Glutamatergic neuron (in vitro differentiated cells): ENCODE measurements at places on chromosomes 5 and 9. TPM values are rescaled to one million over a fixed set of nuclear protein-coding genes. Genes with fewer than 3 reads are reported as not detected.

- no peak overlapping the region for H3K27ac ChIP-seq
- H3K27me3 ChIP-seq = no peaks in the 10 kb centered on the region
- no peaks in the 10 kb centered on the region for H3K36me3 ChIP-seq
- no peak for DNase-seq
- H3K4me1 ChIP-seq = no peaks in the 10 kb centered on the region
These were observed 162.6 kb downstream of the SMC2 start for GRCh38 chr9:104256696-104257062.

GRCh38 chr9:107832871-107833270 lies 343.3 kb upstream of the KLF4 start:
- H3K4me3 ChIP-seq = no peak overlapping the region
- H3K4me1 ChIP-seq = no peaks in the 10 kb centered on the region
- H3K27ac ChIP-seq = no peak overlapping the region
- H3K36me3 ChIP-seq = no peaks in the 10 kb centered on the region

DNA sequence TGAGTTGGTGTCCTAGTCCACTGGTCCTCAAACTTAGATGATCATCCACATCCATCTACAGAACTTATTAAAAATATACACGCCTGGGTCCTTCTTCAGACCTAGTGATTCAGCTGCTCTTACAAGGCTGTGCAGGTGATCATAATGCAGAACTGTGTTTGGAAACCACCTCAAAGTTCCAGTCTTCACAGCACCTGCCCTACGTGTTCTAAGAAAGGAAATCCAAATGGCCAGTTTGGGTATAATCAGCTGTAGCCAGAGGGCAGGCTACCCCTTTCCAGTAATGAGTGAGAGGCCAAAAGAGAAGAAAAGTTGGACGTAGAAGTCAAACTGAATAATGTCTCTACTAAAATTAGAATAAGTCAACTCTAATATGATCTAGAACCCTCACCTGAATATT lies 15.4 kb downstream of the REEP5 start:
- no peak overlapping the region for H3K27ac ChIP-seq
- no peaks in the 10 kb centered on the region for H3K36me3 ChIP-seq
- H3K4me3 ChIP-seq = no peak overlapping the region

DNA sequence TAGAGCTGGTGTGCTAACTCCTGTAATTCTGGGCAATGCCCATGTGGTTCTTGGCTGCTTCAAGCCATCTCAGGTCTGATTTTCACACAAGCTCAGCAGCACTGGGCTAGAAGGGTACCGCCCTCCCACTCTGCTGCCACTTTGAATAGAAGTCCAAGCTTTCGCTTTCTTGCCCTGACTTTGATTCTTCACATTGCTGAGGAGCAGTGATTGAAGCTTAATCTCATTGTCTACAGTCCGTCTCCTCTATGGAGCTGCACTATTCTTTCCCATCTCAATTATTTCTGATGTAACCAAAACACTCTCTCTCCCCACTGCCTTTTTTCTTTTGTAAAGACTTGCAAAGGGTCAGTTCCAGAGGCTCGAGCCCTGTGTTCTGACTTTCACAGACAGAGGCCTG lies 12.9 kb upstream of the RNF183 start:
- H3K36me3 ChIP-seq = no peaks in the 10 kb centered on the region
- H3K27ac ChIP-seq = no peak overlapping the region
- DNase-seq = no peak

DNA sequence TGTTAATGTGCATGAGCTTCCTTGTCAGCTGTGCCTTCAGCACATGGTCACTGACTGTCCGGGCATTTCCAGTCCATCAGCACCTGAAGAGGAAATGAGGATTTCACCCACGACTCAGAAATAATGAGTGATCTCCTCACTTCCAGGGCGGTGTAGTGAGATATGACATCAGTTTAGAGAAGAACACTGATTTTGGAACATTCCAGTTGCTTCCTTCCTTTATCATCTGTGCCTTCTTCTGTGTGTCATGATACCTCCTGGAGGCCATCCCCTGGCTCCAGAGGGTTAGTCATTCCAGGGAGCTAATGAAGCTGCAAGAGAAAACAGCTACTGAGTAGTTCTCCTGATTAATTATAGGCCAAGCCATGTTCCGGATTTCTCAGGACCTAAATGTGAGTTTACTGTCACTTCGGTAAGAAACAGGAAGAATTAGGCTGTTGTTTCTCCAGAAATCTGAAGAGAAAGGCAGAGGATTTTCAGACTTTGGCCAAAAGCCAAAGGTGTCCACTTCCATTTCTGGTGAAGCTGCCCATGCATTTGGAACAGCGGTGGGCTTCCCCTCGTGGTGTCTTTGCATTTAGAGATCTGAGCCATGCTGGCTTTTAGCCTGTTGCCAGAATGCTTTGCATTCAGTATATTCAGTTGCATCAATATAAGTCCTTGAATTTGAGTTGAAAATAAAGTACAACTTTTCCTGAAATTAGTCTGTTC lies 161.3 kb upstream of the OTULINL start:
- H3K36me3 ChIP-seq = no peaks in the 10 kb centered on the region
- H3K27me3 ChIP-seq = peaks cover 11% of the 10 kb centered on the region
- no peak for DNase-seq
- H3K27ac ChIP-seq = no peak overlapping the region
- H3K4me3 ChIP-seq = no peak overlapping the region

- DNase-seq = no peak
- no peak overlapping the region for H3K4me3 ChIP-seq
- peaks cover 4% of the 10 kb centered on the region for H3K4me1 ChIP-seq
- no peak overlapping the region for H3K27ac ChIP-seq
- H3K36me3 ChIP-seq = no peaks in the 10 kb centered on the region
- H3K27me3 ChIP-seq = peaks cover 10% of the 10 kb centered on the region
These were observed 3.5 kb downstream of the NXNL2 start for GRCh38 chr9:88538311-88539085.

DNA sequence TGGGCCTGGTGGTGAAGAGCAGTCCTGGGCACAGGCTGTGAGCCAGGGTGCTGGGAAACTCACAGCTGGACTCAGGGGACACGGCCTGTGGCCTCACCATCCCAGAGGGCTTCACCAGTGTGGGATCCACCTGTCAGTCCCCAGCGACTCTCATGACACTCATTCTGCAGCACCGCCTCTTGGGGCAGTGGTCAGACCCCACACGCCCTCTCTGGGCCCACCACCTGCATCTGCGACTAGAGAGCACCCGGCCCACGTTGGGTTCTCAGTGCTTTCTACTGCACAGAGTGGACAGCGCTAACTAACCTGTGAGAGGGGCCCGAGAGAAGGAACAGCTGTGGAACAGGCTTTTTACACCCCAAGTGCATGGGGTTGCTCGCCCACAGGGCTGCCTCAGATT lies 45.8 kb upstream of the GARNL3 start:
- no peak overlapping the region for H3K27ac ChIP-seq
- no peaks in the 10 kb centered on the region for H3K4me1 ChIP-seq
- no peak overlapping the region for H3K4me3 ChIP-seq

DNA sequence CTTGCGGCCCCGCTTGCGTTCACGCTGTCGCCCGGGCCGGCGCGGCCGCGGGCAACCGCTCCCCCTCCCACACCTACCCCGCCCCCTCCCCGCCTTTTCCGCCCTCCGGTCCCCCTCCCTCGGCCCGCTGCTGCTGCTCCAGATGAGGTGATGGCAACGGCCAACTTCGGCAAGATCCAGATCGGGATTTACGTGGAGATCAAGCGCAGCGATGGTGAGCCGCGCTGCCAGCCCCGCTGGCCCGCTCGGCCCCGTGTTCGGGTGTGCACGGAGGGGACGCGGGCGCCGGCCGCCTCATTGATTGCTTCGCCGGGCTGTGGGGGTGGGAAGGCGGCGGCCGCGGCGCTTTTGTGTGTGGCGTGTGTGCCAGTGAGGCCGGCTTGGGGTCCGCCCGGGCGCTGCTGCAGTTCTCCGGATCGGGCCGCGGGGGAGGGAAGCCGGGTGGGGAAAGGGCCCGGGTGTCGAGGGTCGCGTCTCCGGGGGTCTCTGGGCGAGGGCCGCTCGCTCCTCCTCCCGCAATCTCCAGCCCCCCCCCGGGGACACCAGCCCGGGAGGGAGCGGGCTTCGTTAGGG lies 403 bp downstream of the KIF2A start:
- no peaks in the 10 kb centered on the region for H3K36me3 ChIP-seq
- peaks cover 31% of the 10 kb centered on the region for H3K4me1 ChIP-seq
- DNase-seq = peak; percentile 72
- peak overlapping the region; percentile 82 for H3K4me3 ChIP-seq
- H3K27ac ChIP-seq = peak overlapping the region; percentile 84

DNA sequence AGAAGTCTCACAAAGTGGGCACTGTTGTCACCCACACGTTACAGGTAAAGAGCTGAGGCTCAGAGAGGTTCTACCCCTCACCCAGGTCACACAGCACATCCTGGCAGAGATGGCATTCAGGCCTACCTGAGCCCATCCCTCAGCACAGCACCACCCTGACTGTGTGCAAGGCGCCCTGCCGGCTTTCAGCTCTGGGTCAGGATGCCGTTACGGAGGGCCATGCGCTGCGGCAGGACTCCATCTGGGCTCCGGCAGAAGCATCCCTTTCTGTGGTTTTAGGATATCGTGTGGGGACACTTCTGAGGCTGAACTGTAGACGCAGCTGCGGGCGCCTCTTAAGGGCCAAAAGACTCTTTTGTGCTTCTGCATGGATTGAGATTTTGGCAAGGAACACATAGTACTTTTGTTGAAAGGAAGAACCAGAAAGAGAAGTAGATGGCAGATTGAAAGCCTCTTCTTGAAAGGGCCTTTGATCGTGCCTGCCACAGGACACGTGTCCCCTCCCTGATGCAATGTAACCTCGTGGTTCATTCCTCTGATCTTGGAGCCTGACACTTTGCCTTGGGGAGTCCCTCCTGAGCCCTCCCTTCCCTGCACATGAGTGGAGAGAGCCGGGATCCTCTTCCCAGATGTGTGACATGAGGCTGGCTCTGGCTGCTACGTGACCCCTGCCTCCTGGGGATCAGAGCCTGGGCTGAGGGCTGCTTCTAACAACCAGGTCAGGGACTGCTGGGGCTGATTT lies 31.3 kb downstream of the USP20 start:
- peaks cover 5% of the 10 kb centered on the region for H3K36me3 ChIP-seq
- H3K4me1 ChIP-seq = peaks cover 8% of the 10 kb centered on the region
- peak overlapping the region; percentile 9 for H3K27ac ChIP-seq
- no peak overlapping the region for H3K4me3 ChIP-seq

- H3K27ac ChIP-seq = no peak overlapping the region
- H3K27me3 ChIP-seq = no peaks in the 10 kb centered on the region
- H3K36me3 ChIP-seq = no peaks in the 10 kb centered on the region
- H3K4me3 ChIP-seq = no peak overlapping the region
These were observed 139.9 kb upstream of the PRLR start for GRCh38 chr5:35369965-35370790.

- H3K4me1 ChIP-seq = no peaks in the 10 kb centered on the region
- H3K27ac ChIP-seq = no peak overlapping the region
- H3K27me3 ChIP-seq = no peaks in the 10 kb centered on the region
- H3K36me3 ChIP-seq = no peaks in the 10 kb centered on the region
These were observed 1962.3 kb upstream of the CDH6 start for GRCh38 chr5:29231154-29231553.

- H3K36me3 ChIP-seq = no peaks in the 10 kb centered on the region
- no peak overlapping the region for H3K4me3 ChIP-seq
- no peak overlapping the region for H3K27ac ChIP-seq
- DNase-seq = no peak
These were observed 133.7 kb downstream of the DMAC1 start for GRCh38 chr9:7665874-7666273.

DNA sequence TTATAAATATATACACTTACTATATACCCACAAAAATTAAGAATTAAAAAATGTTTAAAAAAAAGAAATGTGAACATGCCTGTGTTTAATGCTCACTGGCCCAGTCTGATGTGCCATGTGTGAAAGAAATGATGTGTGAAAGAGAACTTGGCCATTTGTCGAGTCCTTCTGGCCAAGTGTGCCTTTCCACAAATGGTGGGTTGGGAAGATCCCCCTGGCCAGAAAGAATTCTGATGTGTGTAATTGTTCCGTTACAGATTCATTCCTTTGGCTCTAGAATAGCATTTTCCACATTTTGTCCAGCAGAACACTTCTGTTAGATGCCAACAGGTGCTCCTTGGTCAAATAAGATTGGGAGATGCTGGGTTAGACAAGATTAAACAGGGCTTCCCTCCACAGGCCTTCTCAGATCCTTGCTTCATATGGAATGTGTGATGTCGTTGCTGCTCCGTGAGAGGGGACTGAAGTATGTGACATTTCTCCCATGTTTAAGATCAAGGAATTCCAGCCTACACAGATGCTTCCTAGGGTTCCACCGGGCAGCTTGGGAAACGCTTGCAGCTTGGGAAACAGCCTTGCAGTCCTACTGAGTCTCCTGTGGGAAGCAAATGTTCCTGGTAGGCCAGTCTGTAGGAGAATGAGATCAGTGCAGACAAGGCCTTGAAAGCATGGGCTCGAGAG lies 32.1 kb downstream of the GDNF start:
- H3K4me3 ChIP-seq = no peak overlapping the region
- H3K36me3 ChIP-seq = no peaks in the 10 kb centered on the region
- no peaks in the 10 kb centered on the region for H3K4me1 ChIP-seq

- H3K36me3 ChIP-seq = no peaks in the 10 kb centered on the region
- H3K27me3 ChIP-seq = no peaks in the 10 kb centered on the region
- H3K4me1 ChIP-seq = peaks cover 26% of the 10 kb centered on the region
These were observed 7.3 kb upstream of the RXRA start for GRCh38 chr9:134318941-134319305.

DNA sequence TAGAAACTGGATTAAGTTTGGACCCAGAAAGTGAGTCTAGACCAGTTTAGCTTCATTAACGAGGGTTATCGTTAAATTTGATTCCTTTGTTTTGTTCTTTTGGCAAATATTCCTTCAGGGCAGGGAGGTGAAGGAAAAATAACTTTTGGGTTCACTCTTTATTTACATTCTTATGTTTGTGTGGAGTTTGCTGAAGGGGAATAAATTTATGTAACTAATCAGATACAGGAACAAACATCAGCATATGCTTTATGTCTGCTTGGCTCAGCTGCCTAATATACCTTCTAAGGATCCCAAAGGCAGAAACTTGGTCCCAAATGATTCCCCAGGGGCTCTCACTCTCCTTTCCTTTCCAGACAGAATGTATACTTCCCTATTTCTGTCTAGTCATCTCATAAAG lies 132.4 kb downstream of the MCTP1 start:
- no peak overlapping the region for H3K4me3 ChIP-seq
- DNase-seq = no peak
- H3K4me1 ChIP-seq = peaks cover 3% of the 10 kb centered on the region

DNA sequence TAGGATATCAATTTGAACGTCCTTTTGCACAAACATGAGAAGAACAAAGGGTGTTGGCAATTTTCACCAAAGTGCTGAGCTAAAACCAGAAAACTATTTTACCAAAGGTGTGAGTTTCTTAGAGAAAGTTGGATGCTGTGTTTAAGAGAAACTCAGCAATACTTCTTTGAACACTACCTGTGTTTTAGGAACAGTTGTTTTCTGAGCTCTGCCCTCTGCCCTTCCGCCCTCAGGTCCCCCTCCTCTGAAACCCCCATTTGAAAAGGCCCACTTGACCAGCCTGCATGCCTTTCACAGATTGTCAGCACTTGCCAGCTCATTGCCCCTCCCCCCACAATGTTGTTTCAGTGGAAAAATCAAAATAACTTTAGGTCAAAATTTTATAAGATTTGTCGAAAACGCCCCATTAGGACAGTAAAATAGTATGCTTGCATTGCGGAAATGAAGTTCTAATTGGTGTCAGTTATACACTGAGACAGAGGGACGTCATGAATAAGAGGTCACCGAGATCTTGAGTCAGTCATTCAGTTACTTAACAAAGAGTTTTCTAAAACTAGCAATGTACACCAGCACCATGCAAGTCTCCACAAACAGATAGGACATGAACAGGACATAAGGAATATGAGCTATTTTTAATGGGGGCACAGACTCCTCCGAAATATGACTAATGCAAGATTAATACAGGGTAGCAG lies 61.9 kb upstream of the IL7R start:
- no peak for DNase-seq
- H3K27ac ChIP-seq = no peak overlapping the region
- peaks cover 4% of the 10 kb centered on the region for H3K27me3 ChIP-seq
- H3K4me3 ChIP-seq = no peak overlapping the region

The ARL14EPL gene
- not detected for total RNA-seq

The ABCA1 gene
- total RNA-seq = 146 TPM

The EFNA5 gene
- total RNA-seq = 158 TPM

The OMD gene
- not detected for total RNA-seq

The NOL6 gene
- 25.6 TPM for total RNA-seq

The PHF24 gene
- 3.1 TPM for total RNA-seq
